ENCODE measurements at places on chromosomes 5 and 9. TPM values are rescaled to one million over a fixed set of nuclear protein-coding genes. Genes with fewer than 3 reads are reported as not detected.
A peak's percentile ranks its signal among the peaks of the same experiment; 100 is the strongest.

DNA sequence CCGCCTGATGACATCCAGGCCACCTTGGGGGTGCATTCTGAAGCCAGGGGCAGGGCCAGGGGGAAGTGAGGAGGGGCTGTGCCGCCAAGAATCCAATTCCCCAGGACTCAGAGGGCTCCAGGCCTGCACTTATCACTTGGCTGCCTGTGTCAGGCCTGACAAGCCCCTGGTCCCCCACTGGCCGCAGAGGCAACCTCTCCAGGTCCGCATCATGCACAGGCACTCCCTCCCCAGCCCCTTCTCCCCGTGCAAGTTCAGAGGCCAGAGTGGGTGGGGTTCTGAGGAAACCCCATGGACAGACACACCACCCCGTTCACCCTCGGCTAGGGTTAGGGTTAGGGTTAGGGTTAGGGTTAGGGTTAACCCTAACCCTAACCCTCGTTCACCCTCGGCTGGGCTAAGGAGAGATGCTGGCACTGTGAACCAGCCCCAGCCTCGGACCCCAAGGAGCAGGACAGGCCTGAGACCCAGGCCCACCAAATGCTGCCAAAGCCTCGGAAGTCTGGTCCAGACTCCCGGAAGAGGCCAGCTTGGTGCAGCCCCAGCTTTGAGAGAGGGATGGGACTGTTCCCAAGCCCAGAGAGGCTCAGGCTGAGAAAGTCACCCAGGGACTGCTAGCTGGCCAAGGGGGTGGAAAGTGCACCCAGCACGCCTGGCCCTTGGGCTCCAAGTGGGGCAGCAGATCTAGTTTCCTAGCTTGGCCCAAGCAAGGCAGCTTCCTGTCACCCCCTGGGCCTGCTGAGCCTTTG, 4.9 kb downstream of the LCN2 start:
- DNase-seq: no peak

FOXD4L5 gene
- total RNA-seq: not detected

DNA sequence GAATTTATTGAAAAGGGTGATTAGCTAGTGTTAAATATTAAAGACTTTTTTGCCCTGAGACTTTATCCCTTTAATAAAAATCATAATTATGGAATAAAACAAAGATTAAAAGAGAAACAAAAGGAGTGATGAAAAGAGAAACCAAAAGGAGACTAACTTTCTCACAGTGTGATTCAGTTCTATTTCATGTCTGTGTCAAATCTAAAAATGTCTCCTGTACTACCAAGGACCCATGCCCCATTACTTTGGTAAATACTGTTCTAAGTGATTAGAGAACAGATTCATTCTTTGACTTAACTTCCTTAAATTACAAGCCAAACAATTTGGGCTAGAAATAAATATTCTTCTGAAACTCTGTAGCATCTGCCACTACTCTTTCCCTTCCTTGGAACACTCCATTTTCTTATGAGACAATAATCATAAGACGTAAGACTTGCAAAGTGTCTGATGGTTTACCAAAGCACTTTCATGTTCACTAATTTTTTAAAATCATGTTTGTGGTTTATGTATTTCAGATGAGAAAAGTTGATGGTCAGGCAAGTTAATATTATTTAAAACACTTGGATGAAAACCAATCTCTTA, 319.0 kb downstream of the EBF1 start:
- no peak for DNase-seq

DNA sequence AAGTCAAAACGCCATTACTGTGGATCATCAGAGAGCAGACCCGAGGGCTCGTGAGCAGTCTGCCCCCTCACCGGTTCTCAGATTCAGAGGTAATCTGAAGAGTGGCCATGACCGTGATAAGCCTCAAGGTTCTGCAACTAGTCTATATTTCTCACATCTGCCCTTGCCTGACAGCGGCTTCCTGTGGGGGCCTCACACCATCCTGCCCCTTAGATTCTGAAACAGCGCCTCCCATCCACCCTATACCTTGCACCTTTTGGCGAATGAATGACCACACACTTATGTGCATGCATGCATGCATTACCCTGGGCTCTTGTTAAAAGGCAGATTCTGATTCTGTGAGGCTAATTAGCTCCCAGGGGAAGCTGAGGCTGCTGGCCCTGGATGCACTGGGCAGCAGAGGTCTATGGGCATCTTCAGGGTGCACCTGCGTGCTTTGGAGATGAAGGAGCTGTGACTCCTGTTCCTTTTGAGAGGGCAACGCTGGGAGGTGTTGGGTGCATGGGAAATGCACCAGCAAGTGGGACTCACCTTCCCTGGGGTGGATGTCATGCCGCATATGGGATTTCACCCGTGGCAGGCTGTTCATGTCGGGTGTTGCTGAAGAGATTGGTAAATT, 7.8 kb upstream of the GADD45G start:
- no peak for DNase-seq

GRCh38 chr9:125758986-125759763, 12.0 kb downstream of the PBX3 start:
- DNase-seq: no peak

DNA sequence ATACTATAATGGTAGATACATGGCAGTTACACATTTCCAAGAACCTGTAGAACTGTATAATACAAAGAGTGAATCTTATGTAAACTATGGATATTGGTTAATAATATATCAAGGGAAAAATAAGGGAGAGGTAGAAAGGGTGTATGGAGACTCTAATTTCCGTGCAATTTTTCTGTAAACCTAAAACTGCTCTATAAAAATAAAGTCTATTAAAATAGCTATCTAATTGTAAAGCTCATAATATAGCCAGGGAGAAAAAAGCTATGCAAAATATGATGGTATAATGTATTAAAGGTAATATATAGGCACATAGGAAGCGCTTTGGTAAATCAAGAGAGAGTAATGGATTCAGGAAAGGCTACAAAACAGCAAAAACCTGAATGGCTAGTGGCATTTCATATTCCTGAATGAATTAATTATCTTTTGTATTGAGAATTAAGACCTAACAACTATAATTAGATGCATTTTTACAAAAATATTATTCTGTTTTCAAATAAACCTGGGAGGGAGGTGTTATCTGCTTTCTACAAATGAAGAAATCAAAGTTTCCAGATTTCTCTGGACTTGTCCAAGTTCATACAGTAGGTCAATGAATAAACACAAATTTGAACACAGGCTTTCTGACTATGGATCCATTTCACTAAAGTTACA, 22.8 kb downstream of the ANXA1 start:
- no peak for DNase-seq

- DNase-seq: no peak
Measured at GRCh38 chr9:123715258-123715657, 214.7 kb downstream of the DENND1A start.

- no peak for DNase-seq
Measured at GRCh38 chr5:169798438-169798837, 161.4 kb downstream of the DOCK2 start.

- DNase-seq: no peak
Measured at GRCh38 chr9:36839131-36839885, 194.8 kb downstream of the PAX5 start.

DNA sequence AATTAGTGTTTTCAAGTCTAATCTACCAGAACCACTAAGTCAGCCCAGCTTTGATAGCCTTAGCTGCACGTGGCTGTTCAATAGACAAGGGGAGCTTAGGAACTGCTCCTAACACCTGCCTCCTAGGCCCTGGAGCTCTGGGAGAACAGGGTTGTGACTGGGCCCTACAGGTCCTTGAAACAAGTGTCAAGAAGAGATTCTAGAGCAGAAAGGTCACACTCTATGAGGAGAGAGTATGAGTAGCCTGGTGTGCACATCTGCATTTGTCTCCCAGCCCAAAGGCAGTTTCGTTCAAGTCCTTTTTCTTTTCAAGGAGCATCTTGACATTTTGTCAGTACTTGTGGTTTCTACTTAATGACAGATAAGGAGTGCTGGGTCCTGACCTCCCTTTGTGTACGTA, 206.1 kb downstream of the PRELID2 start:
- no peak for DNase-seq

GRCh38 chr9:96646081-96646991, 8.8 kb downstream of the PRXL2C start:
- no peak for DNase-seq

DNA sequence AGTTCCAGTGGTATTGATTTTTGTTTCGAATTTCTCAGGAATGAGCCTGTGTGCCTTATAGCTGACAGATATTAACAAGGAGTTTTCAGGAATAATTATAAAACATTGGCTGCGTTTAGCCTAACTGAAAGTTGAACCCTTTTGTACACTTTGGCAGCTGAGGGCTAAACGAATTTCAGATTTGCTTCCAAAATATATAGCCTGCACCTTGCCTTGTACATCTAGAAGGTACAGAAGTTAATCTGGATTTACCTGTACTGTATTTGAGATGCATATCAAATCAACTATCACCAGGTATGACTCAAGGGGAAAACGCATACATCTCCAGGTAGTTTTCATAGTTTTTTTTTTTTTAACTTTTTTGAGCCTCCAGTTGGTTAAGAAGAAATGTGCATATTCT, 1.9 kb upstream of the MSX2 start:
- DNase-seq: no peak

GRCh38 chr5:118397236-118397635, 591.1 kb downstream of the DTWD2 start:
- DNase-seq: no peak

DNA sequence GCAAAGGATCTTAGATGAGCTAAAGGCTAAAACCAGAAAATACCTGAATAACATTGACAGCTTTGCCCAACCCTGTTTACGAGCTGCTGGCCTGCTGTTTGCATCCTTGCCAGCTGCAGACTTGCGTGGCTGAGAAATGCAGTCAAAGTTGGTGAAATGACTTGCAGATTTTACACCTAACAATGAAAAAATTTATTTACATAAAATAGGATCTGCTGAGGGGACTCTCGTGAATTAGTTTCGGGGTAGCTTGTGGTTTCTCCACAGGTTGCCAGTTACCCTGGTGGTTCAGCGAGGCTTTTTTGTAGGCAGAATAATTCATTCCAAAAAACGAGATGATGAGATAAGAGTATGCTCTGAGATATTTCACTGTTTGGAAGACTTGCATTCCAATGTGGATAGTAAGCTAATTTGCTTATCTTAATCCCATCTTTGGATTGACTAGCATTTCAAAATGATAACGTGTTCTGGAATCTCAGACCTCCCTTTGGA, 65.7 kb upstream of the FANCC start:
- DNase-seq: peak; percentile 22

IFNE gene
- 0.52 TPM for total RNA-seq

NPR3 gene
- total RNA-seq: not detected

DNA sequence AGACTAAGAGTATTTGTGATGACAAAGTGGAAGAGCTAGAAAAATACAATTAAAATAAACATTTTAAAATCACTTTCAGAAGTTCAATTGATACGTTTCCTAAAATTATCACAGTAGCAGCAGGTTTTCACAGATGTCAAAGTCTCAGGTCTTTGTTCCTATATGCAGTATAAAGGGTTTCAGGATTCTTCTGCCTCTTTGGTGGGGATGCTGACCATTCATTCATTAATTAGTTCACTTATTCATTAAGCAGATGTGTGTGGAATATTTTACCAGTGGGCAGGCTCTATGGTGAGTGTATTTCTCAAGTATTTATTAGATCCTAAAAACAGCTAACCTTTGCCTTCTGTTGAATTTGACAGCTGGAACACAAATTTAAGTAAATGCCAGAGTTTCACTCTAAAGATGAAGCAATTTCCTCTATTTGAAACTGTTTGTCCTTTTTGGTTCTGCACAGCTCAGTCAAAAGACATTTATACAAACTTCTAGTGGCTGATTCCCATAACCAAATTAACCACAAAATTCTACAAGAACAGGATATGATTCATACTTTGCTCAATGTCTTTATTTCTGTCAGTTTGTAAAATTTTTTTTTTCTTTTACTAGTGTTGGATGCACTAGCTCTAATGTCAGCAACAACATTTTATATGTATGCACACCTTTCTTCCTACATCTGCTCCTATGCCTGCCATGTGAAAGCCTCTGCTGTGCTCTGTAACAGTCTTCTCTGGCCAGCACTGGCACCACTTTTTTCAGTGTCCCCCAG, 75.9 kb upstream of the PRR16 start:
- no peak for DNase-seq

GRCh38 chr9:9942764-9943424, 669.9 kb downstream of the PTPRD start:
- peak; percentile 77 for DNase-seq

DNA sequence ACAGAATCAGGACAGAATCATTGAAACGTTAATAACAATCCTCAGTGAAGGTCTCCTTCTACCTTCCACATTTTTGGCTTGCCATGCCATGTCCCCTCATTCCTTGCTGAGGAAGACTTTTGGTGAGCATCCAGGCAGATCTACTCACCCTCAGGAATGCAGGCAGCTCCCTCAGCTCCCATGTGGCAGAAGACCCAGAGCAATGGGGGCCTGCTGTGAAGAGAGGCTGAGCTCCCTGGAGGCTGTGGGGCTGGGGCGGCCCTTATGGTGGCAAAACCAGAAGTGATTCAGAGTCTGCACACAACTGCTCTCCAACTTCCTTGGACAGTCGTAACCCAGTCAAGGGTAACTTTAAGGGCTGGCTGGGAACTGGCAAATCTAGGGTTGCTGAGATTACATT, 247.2 kb upstream of the EFNA5 start:
- DNase-seq: no peak

DNA sequence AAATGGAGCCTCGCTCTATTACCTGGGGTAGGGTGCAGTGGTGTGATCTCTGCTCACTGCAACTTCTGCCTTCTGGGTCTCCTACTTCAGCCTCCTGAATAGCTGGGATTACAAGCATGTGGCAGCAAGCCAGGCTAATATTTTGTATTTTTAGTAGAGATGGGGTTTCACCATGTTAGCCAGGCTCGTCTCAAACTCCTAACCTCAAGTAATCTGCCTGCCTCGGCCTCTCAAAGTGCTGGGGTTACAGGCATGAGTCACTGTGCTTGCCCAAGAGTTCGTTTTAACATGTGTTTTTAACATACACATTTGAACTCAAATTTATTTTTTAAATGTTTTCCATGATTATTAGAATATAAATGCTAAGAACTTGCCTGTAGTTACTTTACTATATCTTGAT, 34.2 kb downstream of the MARCHF6 start:
- no peak for DNase-seq

IL33 gene
- total RNA-seq: 0.03 TPM

RABL6 gene
- total RNA-seq: 242 TPM

- DNase-seq: no peak
Measured at GRCh38 chr5:5710471-5710870, 288.0 kb downstream of the ICE1 start.

GRCh38 chr5:55986931-55987330, 7.8 kb downstream of the IL6ST start:
- DNase-seq: no peak

GRCh38 chr5:94746731-94747124, 128.3 kb downstream of the SLF1 start:
- no peak for DNase-seq

DNA sequence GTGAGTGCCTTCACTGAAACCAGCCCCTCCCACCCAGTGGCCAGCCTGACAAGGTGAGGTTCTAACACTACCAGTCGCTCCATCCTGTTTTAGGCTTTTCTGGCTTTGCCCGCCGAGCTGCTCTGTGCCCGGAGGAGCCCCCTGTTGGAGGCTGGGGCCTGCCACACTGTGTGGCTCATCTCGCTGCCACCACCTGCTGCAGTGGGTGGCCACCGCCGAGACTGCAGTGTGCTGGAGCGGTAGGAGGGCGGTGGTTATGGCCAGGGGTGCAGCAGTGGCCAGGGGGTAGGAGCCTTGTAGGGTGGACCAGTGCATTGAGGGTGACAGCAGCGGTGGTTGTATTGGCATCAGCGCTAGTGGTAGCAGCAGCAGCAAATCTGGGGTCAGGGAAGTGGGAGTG, 74.7 kb upstream of the PCAT7 start:
- no peak for DNase-seq

PCDHB16 gene
- total RNA-seq: 0.05 TPM

- no peak for DNase-seq
Measured at GRCh38 chr9:673264-673965, 168.1 kb upstream of the DMRT1 start.

PCDHGA4 gene
- 0.05 TPM for total RNA-seq

GDNF gene
- not detected for total RNA-seq
